H9 (cell line): ENCODE measurements at places on chromosomes 13 and 19.
A peak's percentile ranks its signal among the peaks of the same experiment; 100 is the strongest.

DNA sequence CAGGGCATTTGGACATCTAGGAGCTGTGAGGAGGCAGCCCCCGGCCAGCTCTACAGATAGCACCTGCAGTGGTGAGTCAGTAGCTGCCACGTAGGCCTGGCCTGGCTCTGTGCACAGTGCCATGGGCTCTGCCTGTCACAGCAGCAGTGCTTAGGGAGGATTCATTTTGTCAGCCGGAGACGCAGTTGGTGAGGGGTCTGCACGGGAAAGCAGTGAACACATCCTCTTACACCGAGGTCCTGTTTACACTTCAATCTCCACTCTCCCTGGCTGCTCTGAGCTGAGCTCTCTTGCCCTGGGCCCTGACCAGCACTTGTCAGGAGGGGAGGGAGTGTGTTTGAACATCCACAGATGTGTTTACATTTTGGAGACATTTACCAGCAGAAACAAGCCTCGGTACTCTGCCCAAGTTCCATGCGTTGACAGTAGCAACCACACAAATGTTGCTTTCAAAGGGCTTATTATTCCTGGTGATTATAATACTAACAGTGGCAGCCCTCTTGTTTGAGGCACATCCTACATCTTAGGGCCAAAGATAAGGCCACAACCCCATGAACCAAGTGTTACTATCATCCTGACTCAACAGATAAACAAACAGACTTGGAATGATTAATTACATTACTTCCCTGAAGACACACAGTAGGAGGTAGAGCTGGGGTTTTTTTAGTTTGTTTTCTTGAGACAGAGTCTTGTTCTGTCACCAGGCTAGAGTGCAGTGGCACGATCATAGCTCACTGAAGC lies 148.9 kb downstream of the USP12 start:
- DNase-seq: peak; percentile 10

DNA sequence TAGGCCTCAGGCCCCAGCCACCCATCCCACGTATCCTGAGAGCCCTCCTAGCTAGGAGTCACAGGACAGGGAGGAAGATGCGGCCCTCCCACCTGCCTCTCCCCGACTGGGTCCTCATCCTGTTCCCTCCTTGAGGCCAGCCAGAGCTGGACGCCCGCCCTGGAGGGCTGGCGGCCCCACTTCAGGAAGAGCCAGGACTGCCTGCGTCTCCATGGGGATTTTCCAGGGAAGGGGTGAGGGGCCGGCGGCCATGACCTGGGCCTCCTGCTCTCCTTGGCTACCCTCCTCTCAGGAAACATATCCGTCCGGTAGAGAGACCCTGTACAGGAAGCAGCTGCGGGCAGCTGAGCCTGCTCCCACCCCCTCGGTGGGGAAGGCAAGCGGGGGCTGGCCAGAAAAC lies 11.3 kb upstream of the PRKD2 start:
- no peak for DNase-seq

- DNase-seq: no peak
Observed at GRCh38 chr19:2021453-2022140, 6.1 kb upstream of the BTBD2 start.

GRCh38 chr13:73390100-73390499 lies 331.3 kb downstream of the KLF5 start:
- no peak for DNase-seq

GRCh38 chr13:60716313-60716712 lies 319.3 kb downstream of the TDRD3 start:
- DNase-seq: no peak

GRCh38 chr13:47521890-47522487 lies 479.1 kb downstream of the SUCLA2 start:
- no peak for DNase-seq

DNA sequence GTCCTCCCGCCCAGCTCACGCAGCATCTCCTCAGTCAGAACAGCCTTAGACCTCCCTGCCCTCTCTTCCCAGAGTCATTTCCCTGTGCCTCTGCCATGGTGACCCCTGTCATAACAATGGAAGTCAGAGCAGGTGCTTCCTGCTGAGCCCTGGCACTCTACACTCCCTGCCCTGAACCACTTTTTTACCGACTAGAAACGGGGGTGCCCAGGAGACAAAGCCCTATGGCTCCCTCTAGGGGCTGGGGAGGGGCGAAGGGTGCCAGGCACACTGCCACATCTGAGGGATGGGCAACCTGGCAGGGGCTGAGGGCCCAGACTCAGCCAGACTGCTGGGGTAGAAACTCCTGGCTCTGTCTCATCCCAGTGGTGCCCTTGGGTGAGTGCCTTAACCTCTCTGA lies 16.4 kb downstream of the ZNF574 start:
- DNase-seq: peak; percentile 61

DNA sequence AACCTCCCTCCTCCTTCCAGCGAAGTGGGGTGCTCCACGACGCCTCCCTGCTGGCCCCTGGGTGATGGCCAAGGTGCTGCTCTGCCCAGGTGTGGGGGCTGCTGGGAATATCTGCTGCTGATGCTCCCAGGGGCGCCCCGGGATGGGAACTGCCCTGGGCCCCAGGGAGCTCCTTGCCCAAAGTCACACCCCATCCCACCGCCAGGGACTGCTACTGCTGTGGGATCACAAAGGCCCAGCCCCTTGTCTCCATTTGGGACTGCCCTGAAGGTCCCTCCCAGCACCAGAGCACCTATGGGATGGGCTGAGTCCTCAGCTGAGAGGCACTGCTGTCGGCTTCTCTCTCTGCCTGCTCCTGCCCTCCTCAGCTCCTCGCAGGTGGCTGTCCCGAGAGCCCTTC lies 19.0 kb downstream of the CHST8 start:
- DNase-seq: peak; percentile 58

- no peak for DNase-seq
Observed at GRCh38 chr13:41017159-41017558, 2.0 kb downstream of the ELF1 start.

DNA sequence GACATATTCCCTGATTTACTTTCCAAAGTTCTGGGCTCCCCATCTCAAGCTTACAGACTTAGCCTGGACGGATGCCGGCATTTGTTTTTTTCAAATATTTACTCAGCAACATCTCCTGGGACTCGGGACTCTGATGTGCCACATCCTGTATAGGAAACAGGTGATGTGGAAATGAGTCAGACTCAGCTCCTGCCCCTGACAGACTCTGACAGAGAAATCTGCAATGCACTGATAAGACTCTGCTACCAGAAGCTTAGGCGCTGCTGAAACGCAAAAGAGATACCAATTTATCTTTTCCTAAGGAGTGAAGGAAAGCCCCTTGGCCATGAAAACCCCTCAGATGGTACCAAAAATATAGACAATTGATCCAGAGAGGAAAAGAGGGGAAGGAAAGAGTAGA lies 16.2 kb downstream of the LAIR2 start:
- DNase-seq: no peak

- peak; percentile 94 for DNase-seq
Observed at GRCh38 chr19:48415395-48415794, 21.9 kb downstream of the GRIN2D start.

GRCh38 chr13:53007872-53008271 lies 20.7 kb upstream of the OLFM4 start:
- no peak for DNase-seq

- peak; percentile 50 for DNase-seq
Observed at GRCh38 chr19:16051254-16052025, 24.9 kb upstream of the TPM4 start.

GRCh38 chr13:83151308-83151660 lies 731.0 kb downstream of the SLITRK1 start:
- DNase-seq: no peak

DNA sequence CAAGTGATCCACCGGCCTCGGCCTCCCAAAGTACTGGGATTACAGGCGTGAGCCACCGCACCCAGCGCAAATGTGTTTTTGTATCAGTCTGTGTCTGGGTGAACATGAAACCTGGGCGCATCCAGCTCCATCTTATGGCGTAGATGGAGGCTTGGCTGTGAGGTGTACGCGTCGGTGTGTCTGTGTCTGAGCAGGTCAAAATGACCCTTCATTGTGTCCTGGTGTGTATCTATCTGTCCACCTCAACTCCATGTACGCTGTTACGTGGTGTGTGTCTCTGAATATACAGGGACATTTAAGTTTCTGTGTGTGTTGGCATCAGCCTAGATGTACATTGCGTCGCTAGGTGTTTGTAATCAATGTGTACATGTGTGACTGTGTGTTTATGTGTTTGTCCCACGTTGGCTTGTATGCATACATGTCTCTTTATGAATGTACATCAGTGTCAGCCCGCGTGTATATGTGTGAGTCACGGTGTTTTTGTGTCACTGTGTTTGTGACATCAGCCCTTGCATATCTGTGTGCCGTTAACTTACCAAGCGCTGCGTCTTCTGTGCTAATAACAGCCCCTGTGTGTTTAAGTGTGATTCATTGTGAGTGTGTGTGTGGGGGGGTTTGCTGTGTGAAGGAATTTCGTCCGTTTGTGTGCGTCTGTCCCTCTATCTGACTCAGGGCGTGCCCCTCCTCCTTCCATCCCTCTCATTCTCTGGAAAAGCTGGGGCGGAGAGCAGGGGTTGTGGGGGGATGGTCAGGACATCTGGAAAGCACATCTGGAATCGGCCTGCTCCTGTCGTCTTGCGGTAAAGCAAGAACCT lies 6.4 kb downstream of the AXL start:
- DNase-seq: peak; percentile 60

DNA sequence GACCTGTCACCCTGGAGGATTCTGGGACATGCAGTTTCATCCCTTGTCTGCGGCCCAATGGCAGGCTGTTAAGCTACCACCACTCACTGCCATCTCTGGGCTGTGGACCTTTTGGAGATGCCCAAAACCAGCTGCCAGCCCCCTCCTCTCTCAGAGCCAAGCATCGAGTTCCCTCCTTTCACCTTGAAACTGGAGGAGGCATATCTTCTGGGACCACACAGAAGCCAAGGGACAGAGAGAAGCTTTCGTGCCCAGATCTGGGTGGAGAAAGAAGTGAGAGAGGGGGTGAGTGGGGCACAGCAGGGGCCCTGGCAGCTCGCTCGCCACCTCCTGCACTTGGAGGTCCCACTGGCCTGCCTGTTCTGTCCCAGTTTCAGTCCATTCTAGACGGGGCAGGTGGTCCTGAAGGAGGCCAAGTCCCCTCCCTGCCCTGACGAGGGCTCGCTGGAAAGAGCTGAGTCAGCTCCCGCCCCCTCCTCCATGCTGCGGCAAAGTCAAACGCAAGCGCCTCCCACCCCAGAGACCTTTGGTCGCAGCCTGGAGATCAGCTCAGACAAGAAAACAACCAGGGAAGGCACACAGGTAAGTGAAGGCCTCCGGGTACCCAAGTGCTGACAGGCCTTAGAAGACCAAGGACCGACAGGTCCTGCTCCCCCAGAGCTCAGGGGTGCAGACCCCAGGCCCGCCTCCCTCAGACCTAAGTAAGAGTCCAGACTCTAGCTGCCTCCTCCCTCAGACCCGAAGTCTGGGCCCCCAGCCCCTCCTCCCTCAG lies 3.8 kb downstream of the BCAT2 start:
- peak; percentile 66 for DNase-seq

- DNase-seq: peak; percentile 79
Observed at GRCh38 chr13:74289861-74290773, 155.9 kb upstream of the KLF12 start.

DNA sequence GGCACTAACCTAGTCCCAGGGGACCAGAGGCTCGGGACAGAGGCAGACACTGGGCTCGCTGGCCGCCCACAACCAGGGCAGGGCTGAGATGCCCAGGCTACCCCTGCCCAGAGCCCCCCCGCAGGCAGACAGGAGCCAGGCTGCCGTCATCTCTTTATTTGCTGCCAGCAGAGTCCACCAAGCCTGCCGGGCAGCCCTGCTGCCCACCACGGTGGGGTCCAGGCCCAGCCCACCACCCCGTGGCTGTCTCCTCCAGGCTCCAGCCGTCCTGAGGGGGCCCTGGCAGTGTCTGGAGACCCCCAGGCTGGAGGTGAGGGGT lies 5.0 kb downstream of the TEKTIP1 start:
- no peak for DNase-seq

DNA sequence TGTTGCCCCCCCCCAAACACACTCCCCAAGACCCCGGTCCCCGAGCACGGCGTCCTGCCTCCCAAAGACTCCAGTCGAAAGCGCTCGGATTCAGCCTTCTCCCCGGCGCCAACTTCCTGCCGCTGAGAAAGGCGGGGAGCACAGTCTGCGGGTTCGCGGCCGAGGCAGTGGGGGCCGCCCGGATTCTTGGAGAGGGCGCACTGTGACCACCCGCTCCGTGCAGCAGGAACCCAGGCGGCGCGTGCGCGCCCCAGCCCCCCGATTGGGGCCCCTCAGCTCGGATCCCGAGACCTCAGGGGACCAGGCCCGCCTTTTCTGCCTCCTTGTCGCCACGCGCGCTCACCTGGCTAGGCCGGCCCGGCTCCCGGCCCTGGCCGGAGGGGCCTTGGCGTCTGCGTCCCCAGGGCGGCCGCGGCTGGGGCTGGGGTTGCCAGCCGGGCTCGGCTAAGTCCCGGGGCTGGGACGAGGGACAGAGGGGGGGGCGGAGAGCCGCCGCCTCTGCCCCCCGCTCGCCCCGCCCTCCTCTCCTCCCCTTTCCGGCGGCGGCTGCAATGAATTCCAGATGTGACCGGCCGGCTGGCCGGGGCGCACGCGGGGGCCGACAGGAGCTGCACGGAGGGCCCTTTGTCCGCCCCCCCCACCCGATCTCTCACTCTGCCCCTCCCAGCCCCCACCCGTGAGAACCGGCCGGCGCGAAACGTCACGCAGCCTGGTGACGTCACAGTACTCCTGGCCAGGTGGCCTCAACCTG lies at the start of gene S1PR2:
Gene S1PR2, minus strand, starts transcription at position 471 of the 751 bp plus-strand sequence. CDS start 6,426 bp downstream, outside the sequence.
- peak; percentile 86 for DNase-seq

- no peak for DNase-seq
Observed at GRCh38 chr19:16113727-16114126, 2.0 kb downstream of the RAB8A start.

DNA sequence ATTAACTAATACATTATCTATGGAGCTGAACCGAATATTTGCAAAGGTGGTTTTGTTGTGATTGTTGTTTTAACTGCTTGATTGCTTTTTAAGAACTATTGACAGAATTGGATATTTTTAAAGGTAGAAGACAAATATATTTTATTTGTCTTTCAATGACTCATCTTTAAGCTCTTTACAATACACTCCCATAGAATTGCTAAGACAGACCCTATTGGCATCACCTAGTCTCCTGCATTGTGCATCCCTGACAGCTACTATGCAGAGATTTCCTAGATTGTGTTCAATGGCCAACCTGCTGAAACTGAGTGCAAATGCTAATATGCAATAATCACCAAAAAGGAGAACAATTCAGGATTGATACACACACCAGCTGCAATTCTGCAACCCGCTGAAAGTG lies 19.7 kb upstream of the SCEL start:
- DNase-seq: no peak
